Lung microvascular endothelial cell (primary cell): ENCODE measurements at places on chromosomes 7 and 10. TPM values are rescaled to one million over a fixed set of nuclear protein-coding genes. Genes with fewer than 3 reads are reported as not detected.

MMD2 gene
- not detected in 2 replicates for total RNA-seq

MAGI2 gene
- total RNA-seq, result 0.40 and 0.44 TPM in 2 replicates

PLEKHS1 gene
- not detected in 2 replicates for total RNA-seq

DNA sequence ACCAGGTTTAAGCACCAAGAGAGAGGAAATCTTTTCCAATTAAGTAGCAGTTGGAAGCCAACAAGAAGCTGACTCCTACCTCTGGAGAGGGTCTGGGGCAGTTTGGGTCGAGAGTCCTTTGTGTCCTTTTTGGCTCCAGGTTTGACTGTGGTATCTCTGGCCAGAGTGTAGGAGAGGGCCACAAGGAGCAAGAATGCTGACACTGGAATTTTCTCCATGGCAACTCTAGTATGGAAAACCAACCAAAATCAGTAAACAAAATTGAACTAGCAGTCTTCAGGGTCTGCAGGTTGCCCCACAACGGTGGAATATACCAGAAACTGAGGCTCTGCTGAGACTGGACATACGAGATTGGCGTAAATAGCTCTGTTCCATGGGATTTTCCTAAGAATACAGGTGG lies 3.2 kb downstream of the AGR2 start:
- no peak for DNase-seq

DNA sequence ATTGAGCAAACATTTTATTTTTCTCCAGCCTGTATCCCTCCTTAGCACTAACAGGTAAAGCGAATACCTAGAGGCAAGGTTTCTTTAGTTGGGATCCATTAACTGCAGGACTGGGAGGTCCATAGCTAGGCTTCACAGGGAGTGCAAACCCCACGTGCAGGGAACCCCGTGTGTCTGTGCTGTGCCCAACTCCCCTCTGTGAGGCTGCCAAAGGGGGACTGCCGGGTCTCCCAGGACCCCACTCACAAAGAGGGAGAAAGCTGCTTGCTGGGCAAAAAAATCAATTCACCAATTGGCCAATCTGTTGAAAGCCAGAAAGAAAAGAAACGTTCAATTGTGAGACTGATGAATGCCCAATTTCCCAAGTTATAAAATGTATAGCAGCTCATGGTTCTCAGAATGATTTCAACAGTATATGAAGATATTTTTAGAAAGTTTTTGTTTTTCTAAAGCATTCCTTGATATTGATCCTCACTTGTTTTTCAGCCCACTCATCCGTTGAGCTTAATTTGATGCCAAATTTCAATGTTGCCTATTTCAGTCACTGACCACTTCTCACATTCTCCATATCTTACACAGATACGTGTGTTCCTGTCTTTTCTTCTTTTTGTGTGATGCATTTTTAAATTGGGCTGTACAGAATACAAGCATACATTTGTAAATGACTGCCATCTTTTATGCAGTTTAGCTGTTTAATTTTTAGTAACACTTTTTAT lies 202.7 kb upstream of the PRSS58 start:
- DNase-seq, result no peak

- no peak for DNase-seq
Observed at GRCh38 chr7:151173386-151174245, 6.1 kb upstream of the GBX1 start.

DNA sequence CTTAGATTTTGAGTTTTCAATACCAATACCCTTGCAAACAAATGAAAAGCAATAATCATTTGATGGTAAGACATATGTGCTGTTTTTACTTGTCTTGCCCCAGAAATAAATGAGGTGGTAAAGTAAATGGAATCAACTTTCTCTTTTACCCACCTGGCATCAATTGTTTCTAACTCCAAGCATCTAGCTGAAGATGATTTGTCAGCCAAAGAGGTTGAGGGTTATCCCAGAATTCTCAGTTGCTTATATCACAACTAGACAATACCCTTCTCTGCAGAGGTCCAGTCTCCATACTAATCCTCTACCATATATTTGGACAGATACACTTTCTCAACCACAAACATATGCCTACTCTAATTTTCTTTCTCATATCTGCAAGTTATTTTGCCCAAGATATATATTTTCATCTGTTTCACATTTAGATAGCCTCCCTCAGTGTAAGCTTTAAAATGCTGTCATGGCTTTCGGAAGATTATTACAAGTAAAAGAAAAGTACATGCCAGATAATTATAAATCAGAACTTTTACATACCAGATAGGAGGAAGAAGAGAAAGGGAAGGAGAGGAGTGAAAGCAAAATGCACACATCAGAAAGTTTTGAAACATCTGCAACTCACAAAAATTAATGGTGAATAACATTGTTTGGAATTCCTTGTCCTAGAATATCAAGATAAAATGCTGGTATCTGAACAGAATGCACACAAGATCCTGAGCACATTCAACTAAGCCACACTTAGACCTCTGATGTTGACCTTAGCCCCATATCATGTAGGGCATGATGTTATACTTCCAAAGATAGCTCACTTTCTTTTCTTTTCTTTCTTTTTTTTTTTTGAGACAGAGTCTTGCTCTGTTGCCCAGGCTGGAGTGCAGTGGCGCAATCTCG lies 146.6 kb downstream of the REEP3 start:
- no peak for DNase-seq
